Transverse colon (tissue), 4 donors: ENCODE measurements at places on chromosomes 6 and 20. TPM values are rescaled to one million over a fixed set of nuclear protein-coding genes. Genes with fewer than 3 reads are reported as not detected.

- no peak for DNase-seq
These were observed 244.9 kb upstream of the SOX4 start for GRCh38 chr6:21348504-21349195.

DNA sequence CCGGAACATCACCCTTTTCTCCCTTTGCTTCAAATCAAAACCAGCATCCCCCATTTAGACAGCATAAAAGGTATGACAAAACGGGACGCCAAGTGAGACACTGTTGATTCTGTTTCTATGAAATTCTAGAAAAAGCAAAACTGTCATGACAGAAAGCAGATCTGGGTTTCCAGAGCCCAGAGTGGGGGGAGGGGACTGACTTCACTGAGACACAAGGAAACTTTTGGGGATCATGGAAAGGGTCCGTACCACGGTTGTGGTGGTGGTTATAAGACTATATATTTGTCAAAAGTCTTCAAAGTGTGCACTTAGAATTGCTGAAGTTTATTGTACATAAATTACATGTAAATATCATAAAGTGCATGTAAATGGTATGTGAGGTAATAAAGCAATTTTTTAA is 82.6 kb downstream of the SLC22A3 start:
- no peak for DNase-seq

- DNase-seq = no peak
These were observed 16.1 kb upstream of the CDKN1A start for GRCh38 chr6:36662380-36662779.

GRCh38 chr6:157533048-157533871 is 152.3 kb downstream of the ZDHHC14 start:
- no peak for DNase-seq

Gene LST1
- 1.1 TPM for total RNA-seq

DNA sequence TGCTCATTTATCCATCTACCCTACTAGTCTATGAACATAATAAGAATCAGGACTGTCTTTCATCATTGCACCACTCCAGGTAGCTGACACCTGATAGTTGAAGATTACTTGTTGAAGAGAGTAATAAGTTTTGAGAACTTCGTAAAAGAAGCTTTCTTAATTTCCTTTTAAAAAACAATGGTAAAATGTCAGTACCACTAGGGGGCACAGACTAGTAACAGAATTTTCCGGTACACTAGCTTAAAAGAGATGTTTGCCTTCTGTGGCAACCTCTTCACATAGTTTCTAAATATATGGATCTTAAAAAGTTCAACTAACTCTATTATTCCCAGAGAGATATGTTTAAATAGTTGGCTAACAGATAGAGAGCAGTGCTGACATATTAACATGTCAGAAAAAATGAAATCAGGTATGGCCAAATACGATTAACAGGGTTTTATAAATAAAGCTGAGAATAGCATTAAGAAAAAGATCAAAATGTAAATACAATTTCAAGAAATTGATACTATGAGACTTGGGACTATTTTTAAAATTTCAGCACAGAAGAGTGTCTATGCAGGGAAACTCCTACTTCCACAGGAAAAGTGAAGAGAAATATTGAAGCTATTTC is 5.4 kb upstream of the KCNQ5 start:
- no peak for DNase-seq

Gene CST4
- not detected for total RNA-seq

GRCh38 chr6:47306887-47307286 is 2.8 kb downstream of the TNFRSF21 start:
- DNase-seq = no peak

Gene ME1
- total RNA-seq = 6.0 TPM

Gene DHX35
- 75.9 TPM for total RNA-seq

DNA sequence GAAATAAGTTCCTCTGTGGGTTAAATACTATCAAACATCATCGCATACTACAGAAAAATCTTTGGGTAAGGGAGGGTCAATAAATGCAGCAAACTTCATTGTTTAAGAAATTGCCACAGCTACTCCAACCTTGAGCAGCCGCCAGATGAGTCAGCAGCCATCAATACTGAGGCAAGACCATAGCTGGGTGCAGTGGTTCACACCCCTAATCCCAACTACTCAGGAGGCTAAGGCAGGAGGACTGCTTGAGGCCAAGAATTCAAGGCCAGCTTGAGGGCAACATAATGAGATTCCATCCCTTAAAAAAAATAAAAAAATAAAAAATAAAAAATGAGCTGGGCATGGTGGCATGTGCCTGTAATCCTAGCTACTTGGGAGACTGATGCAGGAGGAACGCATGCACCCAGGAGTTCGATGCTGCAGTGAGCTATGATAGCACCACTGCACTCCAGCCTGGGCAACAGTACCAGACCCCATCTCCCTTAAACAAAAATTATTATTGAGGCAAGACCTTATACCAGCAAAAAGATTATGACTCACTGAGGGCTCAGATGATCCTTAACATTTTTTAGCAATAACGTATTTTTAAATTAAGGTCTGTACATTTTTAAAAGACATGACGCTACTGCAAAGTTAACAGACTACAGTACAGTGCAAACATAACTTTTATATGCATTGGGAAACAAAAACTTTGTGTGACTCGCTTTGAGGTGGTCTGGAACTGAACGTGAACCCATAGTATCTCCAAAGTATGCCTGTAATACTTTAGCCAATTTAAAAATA is 8.8 kb downstream of the SRPK1 start:
- DNase-seq = no peak

DNA sequence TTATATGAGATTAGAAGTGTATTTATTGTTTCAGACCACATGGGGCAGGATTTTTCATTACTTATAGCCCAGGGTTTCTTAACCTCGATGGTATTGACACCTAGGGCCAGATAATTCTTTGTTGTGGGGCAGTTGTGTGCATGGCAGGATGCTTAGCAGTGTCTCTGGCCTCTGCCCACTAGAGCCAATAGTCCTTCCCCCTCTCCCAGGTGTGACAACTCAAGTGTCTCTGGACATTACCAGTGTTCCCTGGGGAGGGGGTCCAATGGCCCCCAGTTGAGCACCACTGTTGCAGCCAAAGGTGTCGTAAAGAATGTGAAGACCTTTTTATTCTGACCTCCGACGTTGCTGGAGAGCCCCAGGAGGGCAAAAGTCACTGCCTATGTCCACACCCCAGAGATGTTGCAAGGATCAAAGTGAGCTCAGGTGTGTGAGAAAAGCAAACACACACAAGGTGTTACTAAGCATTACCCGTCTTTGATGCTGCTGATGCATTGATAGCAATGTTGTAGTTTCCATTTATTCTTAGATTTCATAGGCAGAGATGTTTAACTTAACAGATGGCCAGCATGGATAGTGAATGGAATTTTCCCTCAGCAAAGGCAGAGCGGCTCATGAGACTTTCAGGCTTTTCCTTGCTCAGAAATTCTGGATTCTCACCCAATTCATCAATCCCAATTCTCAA is 22.2 kb downstream of the BANF2 start:
- DNase-seq = peak; percentile 30

Gene FOXF2
- 16.8 TPM for total RNA-seq

DNA sequence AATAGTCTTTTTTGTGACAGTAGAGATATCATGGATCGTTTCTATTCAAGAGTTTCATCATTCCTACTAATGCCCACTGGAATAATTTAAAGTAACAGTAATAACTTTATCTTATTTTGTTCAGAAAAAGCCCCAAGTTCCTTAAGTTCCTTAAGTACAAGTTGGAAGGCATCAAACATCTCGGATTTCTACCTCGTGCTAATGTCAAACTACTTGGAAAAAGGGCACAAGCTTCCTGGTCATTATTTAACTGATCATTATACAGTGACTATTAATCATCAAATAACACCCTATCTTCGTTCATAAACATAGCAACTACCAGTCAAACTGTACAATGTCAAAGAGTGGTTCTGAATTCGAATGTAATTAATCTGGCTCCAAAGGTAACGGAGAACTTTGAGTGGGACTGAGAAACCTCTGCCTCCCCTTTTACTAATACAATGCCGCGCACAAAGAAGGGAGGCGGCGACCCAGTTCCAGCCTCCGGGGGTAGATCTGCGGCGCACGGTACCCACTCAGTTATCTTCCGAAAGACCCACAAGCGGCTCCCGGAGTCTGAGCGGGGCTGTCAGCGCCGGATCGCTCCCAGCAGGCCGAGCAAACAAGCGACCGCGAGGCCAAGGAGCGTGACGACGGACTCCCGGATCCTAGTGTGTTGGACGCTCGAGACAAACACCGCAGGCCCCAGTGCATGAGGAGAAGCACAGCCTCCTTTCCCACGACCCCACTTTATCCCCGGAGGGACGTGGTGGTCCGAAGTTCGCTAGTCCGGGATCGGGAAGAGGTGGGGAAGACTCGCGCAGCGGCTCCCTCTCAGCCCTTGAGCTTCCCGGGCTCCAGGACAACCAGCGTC is 716 bp downstream of the SHPRH start:
- peak; percentile 44 for DNase-seq

Gene ARFGEF3
- 14.5 TPM for total RNA-seq

DNA sequence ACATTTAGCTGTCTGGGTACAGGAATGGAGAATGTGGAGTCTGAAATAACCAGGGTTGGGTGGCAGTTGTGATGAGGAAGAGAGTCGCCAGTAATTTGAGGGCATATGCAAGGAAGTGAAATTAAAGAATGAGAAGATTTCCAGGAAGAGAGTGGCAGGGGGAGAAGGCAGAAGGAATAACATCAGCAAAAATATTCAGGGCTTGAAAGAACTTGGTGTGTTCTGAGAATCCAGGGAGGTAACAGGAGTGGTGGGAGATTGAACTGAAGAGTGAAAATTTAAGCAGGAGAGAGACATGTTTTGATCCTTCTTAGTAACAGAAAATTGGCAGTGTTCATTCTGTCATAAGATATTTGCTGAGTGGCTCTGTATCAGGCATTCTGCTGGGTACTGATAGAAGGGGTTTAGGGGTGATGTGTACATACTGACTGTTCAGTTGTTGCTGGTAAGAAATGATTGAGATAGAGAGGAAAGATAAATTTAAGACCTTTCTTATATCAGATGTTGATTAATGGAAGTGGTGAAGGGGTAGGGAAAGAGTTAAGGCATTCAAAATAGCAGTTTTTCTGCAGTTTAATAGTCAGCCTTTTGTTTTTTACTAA is 54.7 kb downstream of the PHF20 start:
- DNase-seq = no peak

DNA sequence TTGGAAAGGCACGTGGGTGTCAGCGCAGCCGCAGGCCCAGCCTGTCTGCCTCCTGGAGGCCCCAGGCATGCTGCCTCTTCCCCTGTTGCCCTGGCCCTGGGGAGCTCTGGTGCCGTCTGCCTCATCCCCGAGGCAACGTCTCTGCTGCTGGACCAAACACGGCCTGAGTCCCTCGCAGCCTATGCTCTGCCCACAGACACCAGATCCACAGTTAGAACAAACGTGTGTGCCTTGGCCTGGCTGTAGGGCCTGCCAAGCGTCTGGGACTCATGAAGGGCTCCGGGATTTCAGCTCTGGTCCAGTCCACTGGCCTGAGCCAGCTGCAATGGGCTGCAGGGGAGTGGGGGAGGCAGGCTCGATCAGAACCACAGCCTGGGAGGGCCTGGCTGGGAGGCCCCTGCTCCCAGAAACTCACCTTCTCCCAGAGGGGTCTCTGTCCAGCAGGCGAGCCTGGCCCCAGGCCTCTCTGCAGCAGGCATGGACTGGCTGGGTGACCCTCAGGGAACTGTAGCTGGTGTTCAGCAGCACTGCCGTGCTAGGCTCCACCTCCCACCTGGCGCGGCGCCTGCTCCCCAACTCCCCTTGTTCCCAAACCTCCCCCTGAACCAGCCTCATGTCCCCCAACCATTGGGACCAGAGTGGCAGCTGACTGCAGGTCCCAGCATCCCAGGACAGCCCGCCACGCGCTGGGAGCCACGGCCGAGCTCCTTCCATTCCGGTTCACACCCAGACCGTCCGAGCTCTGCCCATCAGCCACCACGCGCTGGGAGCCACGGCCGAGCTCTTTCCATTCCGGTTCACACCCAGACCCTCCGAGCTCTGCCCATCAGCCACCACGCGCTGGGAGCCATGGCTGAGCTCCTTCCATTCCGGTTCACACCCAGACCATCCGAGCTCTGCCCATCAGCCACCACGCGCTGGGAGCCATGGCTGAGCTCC is 197.0 kb downstream of the DLL1 start:
- DNase-seq = no peak

Gene ZNF334
- 6.4 TPM for total RNA-seq

Gene MCCD1
- not detected for total RNA-seq

DNA sequence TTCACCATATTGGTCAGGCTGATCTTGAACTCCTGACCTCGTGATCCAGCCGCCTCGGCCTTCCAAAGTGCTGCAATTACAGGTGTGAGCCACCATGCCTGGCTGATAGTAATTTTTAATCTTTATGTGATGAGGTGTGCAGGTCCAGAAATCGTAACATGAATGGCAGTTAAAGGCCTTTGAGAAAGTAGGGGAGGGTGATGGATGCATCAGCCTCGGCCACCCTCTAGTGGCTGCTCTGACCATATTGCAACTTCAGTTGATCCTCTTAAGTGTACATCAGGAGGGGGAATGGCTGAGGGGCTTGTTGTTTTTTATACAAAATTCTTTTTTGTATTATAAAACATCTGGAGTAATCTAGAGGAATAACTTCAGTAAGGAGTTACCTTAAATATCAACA is 193.0 kb downstream of the ZFAND3 start:
- DNase-seq = no peak

DNA sequence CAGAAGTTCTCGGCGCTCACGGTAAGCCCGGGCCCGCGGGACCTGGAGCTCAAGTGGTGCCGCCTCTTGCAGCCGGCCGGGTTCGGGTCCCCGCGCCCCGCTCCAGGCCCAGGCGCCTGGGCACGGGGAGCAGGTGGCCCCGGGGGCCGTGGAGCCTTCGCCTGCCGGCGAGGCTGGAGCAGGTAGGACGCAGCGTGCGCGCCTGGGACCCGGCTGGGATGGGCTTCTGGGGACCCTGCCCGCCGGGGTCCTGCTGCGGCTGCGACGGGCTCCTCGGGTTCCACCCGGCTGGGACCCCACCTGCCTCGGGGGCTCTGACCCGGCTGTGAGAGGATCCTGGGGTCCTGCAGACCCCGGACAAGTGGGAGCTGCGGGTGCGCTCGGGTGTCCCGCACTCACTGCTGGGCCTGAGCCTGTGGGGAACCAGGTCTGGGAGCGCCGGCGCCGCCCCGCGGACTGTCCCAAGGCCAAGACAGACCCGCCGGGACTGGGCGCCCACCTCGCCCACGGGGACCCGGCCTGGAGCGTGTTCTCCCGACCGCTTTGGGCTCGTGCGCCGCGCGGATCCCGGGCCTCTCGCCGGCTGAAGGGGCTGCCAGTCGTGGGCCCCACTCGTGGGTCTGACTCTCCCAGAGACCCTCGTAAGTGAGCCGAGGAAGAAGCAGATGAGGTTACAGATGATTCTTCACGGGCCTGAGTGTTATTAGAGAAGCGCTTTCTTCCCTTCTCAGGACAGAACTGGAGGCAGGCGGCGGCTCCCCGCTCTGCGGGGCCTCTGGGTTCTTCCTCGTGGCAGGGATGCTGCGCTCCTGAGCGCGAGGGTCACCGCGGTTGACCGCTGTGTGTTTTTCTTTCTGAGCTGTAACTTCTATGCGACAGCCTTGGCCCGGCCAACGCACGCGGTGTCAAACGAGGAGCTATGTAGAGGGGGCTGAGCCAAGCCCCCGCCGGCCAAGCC is 729 bp downstream of the SMOC2 start:
- DNase-seq = no peak

GRCh38 chr20:57806975-57807374 is 97.2 kb upstream of the PMEPA1 start:
- DNase-seq = no peak

GRCh38 chr20:48636301-48636700 is 191.5 kb downstream of the PREX1 start:
- DNase-seq = no peak
